ENCODE measurements at places on chromosomes 16 and 17. TPM values are rescaled to one million over a fixed set of nuclear protein-coding genes. Genes with fewer than 3 reads are reported as not detected.

KRT25 gene
- polyA plus RNA-seq, result not detected

TVP23C gene
- 10.4 TPM for polyA plus RNA-seq

PRMT7 gene
- polyA plus RNA-seq, result 53.5 TPM

KRTAP3-1 gene
- polyA plus RNA-seq, result 3.7 TPM

KRT33A gene
- not detected for polyA plus RNA-seq

PRSS36 gene
- polyA plus RNA-seq, result 2.7 TPM

KLHL10 gene
- 0.08 TPM for polyA plus RNA-seq

DHX40 gene
- polyA plus RNA-seq, result 22.2 TPM

UTS2R gene
- 0.15 TPM for polyA plus RNA-seq

KCNJ2 gene
- polyA plus RNA-seq, result not detected

ABCA8 gene
- 0.07 TPM for polyA plus RNA-seq

RHBDL3 gene
- 0.04 TPM for polyA plus RNA-seq

PYY gene
- polyA plus RNA-seq, result 0.25 TPM

AARS1 gene
- 163 TPM for polyA plus RNA-seq

HCRT gene
- not detected for polyA plus RNA-seq

EVPLL gene
- polyA plus RNA-seq, result not detected

GOT2 gene
- polyA plus RNA-seq, result 28.9 TPM

TMEM94 gene
- polyA plus RNA-seq, result 150 TPM

TMIGD1 gene
- not detected for polyA plus RNA-seq

SLFN12 gene
- not detected for polyA plus RNA-seq

TBC1D26 gene
- polyA plus RNA-seq, result 0.08 TPM

PDILT gene
- polyA plus RNA-seq, result 0.12 TPM

GPRC5B gene
- polyA plus RNA-seq, result 0.52 TPM

TMEM220 gene
- polyA plus RNA-seq, result 1.3 TPM

SLC12A3 gene
- polyA plus RNA-seq, result 5.1 TPM

CHTF18 gene
- 7.3 TPM for polyA plus RNA-seq

GRB7 gene
- 92.3 TPM for polyA plus RNA-seq
